Renal cortex interstitium (tissue), 15 donors: ENCODE measurements at places on chromosomes 7 and 10.

DNA sequence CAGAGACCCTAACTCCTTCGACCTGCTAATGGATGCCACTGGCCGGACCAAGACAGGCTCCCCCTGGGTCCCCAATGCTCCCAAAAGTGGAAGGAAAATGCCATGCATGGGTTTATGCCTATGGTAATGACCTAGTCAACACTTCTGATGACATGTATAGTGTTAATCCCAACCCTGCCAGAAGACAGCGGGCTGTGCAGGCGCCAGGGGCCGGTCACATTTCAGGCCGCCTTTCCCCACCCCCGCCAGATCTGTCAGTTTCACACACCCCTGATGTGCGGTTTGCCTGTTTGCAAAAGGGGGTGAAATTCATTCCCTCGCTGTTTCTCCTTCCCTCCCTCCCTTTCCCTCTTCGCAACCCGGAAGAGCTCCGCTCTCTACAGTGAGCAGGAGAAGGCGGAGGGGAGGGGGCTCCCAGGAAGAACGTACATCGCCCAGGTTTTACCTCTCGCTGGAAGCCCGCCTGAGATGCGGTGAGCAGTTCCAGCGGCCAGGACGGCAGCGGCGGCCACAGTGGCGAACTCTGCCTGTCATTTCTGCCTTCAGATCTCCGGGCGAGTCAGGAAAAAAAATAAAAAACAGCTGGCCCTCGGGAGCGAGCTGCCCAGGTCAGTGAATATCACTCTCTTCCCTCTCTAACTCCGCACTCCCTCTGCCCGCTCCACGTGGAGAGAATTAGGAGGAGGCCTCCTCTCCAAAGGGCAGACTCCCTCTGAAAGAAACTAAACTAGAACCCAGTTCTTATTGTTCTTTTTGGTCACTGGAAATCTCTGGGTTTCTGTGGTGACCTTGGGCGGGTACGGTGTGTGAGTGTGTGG lies 9.4 kb upstream of the GATA3 start:
- no peak for DNase-seq

DNA sequence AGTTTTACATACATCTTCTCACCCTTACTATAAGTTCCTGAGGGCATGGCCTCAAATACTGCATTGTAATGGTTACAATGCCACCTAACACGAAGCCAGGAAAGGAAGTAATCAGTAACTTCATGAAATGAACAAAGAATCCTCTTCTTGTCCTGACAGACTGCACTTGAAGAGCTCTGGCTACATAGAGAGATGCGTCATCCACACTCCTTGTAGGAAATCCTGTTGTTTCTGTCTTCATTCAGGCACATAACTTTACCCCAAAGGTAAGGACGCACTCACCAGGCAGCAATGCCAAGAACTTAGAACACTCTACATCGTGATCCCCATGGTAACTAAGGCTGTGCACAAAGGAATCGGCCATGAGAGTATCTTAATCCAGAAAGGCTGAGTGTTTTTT lies 80.3 kb upstream of the ARID5B start:
- no peak for DNase-seq

DNA sequence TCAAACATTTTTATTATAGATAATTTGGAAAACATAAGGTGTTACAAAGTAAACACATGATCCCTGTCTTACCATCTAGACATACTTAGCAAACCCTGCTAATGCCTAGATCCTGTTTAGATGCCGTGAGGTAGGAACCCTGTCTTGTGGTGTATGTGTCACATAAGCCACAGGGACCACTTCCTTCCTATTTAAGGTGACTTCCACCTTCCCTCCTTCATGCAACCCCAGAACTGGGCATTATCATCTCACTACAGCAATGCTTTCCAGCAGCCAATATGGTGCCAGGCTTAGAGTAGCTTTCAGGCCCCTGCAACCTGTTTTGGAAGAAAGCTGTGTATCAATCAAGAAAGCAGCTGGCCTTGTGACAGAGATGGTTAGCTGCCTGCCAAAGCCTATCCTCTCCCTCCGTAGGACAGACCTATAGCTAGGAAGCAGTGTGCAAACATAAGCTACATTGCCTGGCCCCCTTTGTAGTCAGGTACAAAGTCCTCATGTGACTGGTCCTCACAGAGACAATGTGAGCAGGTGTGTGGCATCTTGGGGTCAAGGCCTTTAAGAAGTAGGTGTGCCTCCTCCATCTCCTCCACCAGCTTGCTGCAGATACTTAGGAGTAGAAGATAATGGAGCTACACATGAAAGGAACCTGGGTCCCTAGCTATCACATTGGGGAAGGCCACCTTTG lies 146.8 kb downstream of the SPAG6 start:
- DNase-seq: no peak

DNA sequence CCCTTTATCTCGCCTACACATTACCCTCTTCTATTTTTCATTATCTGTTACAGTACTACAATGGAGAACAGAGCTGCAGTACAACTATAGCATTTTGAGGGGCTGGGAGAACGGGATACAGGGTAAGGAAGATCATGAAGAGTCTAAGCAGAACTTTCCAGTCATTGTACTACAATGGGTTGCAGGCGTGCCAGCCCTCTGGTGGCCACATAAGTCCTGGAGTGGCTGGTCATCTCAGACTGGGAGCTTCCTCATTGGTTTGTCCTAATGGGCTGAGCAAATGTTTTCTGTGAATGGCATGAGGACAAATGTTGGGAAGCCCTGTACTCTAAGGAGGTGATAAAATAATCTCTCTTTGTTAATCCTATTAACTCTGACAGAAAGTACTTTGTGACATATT lies 33.0 kb downstream of the TMEM106B start:
- no peak for DNase-seq

DNA sequence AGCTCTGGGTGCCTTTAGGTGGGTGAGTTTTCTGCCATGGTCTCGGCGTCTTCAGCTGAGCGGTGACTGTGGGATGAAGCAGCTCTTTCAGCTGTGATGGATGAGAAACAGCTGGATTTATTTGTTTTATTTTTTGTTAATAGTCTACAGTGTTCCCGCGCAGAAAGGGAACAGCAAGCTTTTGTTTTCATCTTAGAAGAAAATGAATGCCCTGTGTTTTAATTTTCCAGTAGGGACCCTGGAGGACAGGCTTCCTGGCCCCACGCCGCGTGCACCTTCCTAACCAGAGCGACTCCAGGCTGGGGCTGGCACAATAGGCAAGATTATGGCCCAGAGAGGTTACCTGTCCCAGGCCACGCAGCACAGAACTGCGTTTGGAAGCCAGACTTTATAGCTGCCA lies 57.6 kb downstream of the GTF2IRD1 start:
- no peak for DNase-seq

- no peak for DNase-seq
Measured at GRCh38 chr7:99019523-99020412, 124.1 kb downstream of the SMURF1 start.

GRCh38 chr10:101772017-101772894 lies 3.7 kb downstream of the FGF8 start:
- DNase-seq: no peak

GRCh38 chr10:69677985-69678654 lies 48.1 kb downstream of the FAM241B start:
- no peak for DNase-seq

- DNase-seq: peak; percentile 53
Measured at GRCh38 chr10:70662362-70663220, 9.7 kb upstream of the ADAMTS14 start.

DNA sequence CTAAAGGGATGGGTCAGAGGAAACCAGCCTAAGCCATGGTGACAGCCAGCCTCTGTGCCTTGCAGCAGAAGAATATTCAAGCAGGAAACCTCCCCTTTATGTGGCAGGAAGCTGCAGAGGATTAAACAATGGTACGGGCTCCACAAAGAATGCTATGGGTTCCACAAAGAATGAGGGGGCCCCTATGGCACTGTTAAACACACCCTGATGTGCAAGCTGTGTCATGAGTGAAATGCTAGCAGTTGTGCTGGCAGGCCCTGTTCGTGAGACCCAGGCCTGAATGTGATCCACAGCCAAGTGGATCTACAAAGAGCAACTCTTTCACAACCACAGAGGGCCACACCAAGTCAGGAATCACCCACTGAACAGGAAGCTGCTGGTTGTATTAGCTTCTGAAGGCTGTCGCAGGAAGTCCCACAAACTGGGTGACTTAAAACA lies 68.9 kb downstream of the MYOF start:
- no peak for DNase-seq

- no peak for DNase-seq
Measured at GRCh38 chr7:95589031-95589430, 7.3 kb downstream of the PDK4 start.

DNA sequence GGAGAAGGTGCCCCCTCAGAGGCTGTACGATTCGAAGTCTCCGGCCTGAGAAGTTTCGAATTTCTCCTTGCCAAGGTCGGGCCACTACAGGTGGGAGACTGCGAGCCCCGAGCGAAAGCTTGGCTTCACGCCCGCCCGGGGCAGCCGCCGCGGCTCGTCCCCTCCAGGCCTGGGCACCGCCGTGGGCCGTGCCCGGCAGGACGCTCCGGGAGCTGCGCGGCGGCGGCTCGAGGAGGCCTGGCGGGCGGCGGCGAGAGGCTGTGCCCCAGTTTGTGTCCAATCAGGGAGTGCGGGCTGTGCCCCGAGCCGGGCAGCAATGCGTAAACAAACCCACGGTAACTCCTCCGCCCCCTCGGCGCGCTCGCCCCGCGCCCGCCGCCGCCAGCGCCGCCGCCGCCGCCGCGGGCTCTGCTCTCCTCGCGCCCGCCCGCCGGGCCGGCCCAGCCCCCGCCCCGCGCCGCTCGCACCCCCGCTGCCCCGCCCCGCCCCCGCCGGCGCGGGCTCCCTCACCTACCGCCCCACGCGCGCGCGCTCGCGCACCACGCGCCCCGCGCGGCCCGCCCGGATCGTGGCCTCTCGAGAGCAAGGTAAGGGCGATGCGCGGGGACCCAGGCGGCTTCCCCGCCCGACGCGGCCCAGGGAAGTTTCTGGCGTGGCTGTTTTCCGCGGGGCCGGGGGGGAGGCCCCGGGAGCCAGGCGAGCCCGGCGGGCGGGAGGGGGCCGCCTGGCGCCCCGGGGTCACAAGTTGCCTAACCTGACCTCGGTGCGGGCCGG lies 57.8 kb upstream of the PCGF5 start:
- DNase-seq: peak; percentile 41

DNA sequence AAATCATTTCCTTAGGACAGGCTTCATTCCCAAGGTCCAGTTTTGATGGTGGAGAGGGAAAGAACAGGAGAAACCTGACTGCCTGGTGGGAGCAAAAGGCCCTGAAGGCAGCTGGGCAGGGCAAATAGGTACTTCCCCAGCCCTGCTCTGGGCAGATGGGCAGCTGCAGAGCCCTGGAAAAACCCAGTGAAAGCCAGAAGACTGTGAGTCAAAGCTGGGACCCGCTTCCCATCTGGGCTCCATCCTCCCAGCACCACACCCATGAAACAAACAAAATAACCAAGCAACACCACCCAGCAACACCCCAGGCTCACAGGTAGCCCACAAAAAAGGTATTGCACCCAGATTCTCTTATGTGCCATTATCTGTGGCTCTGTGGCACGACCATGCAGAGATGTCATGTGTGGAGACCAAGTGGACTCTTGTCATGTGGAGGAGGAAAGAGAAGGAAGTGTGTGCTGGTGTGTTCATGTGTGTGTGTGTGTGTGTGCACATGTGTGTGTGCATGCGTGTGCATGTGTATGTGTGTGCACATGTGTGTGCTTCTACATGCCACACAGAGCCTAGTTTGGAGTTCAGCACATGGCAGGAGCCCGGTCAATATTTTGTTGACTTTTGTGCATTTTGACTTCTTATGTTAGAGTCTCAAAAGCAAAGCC lies 9.8 kb downstream of the CLRN3 start:
- DNase-seq: no peak

DNA sequence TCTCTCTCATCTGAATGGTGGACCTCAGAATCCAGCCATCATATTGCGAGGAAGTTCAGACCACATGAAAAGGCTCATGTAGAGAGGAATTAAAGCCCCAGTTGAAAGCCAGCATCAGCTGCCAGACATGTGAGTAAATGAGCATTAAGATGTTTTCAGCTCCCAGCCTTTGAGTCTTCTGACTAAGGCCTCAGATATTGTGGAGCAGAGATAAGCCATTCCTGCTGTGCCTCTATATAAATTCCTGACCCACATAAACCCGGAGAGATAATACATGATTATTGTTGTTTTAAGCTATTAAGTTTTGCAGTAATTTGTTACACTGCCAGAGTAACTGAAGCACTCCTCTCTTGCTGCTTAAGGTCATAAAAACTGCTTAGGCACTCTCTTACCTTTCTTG lies 14.6 kb downstream of the FAM149B1 start:
- no peak for DNase-seq

DNA sequence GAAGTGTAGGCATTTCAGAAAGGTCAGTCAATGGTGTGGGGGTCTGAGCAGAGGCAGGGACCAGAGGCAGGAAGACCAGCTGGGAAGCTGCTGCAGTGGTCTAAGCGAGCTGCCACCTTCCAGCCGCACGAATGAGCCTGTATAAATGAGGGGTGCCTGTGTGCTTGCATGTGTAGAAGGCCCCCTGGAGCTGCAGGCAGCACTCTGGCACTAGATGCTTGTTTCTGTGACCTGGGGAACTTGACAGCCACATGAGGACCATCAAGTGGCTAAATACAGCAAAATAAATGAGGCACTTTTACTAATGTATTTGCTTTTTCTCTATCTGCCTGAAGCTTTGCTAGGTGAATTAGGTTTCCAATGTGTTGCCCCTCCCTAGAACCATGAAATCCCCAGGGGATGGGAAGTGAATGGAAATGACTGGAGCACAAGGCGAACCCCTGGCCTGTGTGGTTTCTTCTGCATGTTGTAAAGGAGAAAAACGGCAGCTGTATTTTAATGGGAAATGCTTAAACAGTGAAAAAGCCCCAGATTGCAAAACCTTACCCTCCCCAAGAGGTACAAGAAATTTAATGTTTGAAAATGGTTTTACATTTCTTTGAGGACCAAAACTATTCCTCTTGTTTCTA lies 57.7 kb downstream of the PYROXD2 start:
- DNase-seq: no peak
